Colonic mucosa (tissue), 4 donors: ENCODE measurements at places on chromosomes 1 and 21. TPM values are rescaled to one million over a fixed set of nuclear protein-coding genes. Genes with fewer than 3 reads are reported as not detected.
A peak's percentile ranks its signal among the peaks of the same experiment; 100 is the strongest.

The CCDC17 gene
- 2.4 TPM for total RNA-seq

DNA sequence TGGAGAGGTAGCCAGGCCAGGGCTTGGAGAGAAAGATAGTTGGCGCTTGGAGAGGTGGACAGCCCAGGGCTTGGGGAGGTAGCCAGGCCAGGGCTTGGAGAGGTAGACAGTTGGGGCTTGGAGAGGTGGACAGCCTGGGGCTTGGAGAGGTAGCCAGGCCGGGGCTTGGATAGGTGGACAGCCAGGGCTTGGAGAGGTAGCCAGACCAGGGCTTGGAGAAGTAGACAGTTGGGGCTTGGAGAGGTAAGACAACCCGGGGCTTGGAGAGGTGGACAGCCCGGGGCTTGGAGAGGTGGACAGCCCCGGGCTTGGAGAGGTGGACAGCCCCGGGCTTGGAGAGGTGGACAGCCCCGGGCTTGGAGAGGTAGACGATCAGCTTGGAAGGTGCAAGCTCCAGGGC lies 7.7 kb downstream of the LSS start:
- DNase-seq: no peak

GRCh38 chr1:61569303-61569621 lies 155.7 kb downstream of the TM2D1 start:
- DNase-seq: no peak

DNA sequence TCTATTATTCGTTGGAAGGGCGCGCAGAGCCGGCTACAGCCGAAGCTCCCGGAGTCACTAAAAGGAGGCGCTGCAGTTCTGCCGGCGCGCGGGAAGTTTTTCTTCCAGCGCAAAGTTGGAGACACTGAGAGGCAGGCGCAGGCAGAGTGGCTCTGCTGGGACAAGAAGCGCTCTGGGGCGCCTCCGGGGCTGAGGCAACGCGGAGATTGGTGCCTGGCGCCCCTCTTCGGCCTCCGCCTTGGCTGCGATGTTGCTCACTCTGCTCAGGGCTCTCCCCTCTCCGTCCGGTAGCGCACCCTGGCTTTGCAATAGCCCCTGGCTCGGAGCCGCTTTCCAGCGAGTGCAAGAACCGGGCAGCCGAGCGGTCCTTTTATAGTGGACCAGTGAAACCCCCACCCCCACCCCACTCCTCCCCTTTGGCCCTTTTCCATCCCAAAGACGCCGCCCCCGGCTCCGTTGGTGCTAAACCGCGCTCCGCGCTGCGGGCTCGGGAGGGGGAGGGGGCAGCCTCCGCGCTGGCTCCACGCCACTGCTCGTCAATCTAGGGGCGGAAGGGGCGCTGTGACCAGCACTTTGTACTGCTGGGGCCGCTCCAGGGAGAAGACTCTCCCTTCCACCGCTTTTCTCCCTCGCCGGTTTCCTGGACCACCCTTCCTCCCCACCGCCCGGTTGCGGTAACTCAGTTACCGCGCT lies at the start of gene ADAMTS1:
ADAMTS1 (minus strand) TSS at position 344 of the 693 bp plus-strand sequence. CDS start 455 bp downstream, outside the sequence.
- DNase-seq: peak; percentile 78

DNA sequence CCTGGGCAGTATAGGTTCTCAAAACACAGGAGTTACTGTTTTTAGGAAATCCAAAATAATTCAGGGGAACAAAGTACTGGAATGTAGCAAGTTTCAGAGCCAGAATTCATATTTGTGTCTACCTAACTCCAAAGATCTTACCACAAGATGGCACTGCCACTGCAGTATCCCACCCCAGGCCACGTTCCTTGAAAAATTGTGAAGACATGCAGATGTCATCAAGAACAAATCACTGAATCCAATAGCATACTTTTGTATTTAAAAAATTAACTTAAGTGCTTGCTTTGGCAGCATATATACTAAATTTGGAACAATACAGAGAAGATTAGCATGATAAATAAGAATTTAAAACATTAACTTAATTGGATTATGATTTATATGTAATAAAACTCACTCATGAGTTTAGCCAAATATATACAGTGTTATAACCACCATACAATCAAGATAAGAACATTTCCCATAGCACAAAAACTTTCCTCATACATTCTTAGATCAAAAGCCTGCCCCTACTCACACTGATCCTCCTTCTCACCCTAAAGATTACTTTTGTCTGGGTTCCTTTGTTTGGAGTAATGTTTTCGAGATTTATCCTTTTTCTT lies 209.9 kb downstream of the FAF1 start:
- DNase-seq: no peak

DNA sequence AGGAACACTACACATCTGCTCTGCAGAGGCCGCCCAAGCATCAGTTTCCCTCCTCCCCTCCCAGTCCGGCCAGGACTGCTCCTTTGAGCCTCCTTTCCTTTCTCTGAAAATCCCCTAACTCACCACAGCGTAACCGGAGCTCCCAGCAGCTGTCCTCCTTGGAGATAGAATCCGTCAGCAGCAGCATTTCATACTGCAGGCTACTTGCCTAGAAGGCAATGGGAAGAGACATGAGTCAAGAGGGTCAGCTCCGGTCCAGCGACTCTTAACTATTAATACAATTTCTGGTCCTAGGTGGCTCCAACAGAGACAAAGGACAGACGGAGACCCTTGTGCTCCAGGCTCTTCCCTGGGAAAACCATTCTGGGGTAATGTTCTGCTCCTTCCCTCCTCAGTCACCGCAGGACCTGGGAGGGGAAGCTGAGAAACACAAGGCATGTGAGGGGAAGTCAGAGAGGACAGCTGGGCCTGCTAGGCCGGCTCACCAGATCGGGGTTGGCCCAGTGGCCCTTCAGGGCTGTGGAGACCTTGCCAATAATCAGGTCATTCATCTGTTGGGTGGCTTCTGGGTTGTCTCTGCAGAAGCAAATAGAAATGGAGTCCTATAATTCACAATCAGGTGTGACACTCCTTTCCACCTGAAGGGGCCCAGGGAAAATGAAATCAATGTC lies 99.7 kb downstream of the UBR4 start:
- DNase-seq: no peak

- DNase-seq: no peak
These were observed 2.1 kb downstream of the MYBPH start for GRCh38 chr1:203173566-203173965.
